ENCODE measurements at places on chromosomes 13 and 19.

GRCh38 chr19:10189616-10190015 is 5.1 kb downstream of the DNMT1 start:
- DNase-seq: no peak

- DNase-seq: no peak
Measured at GRCh38 chr19:55082020-55082851, 6.6 kb downstream of the EPS8L1 start.

GRCh38 chr19:45778010-45778661 is 4.2 kb downstream of the DMPK start:
- DNase-seq: no peak

DNA sequence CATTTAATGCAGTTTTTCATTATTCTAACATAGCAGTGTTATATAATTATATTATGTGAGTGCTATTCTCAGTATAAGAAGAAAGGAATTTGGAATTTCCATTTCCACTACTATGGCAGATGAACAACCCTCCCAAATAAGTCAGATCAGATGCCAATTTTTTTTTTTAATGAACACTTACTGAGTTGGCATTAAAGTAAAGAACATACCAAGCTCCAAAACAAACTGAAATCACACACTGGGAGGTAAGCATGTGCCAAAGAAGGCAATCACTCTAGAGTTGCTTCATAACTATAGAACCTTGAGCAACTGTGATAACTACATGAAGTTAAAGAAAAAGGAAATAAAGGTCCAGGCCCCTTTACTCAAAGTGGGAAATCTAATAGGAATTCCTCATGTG is 90.3 kb downstream of the RNF17 start:
- DNase-seq: no peak

DNA sequence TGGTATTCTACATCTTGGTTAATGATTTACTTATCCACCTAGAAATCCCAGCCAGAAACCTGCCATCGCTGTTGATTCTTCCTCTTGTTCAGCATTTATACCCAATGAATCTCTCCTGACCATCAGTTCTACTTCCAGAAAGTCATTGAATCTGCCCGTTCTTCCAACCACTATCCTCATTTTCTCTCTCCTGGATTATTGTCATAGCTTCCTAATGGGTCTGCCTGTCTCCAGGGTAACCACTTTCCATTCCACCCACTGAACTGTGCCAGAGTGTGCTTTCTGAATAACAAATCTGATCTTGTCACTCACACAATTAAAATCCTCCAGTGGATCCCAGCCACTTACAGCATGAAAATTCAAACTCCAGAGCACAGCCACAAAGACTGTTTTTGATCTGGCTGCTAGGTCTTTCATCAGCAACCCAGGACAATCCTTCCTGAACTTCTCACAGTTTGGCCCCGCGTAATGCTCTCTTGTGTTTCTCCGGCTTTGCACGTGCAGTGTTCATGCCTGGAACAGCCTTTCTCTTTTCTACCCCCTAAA is 330.6 kb downstream of the SPRY2 start:
- no peak for DNase-seq

DNA sequence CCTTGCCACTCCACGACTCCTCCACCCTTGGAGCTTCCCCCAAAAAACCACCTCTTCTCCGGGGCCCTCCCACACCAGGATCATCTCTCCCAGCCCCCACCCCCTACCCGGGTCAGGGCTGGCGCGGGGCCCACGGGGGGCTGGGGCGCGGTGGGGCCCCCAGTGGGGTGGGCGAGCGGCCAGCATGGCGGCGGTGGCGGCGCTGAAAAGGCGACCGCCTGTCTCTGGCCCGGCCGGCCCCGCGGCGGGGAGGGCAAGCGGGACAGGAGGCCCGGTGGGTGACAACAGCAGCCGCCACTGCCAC is 850 bp downstream of the DYRK1B start:
- no peak for DNase-seq

DNA sequence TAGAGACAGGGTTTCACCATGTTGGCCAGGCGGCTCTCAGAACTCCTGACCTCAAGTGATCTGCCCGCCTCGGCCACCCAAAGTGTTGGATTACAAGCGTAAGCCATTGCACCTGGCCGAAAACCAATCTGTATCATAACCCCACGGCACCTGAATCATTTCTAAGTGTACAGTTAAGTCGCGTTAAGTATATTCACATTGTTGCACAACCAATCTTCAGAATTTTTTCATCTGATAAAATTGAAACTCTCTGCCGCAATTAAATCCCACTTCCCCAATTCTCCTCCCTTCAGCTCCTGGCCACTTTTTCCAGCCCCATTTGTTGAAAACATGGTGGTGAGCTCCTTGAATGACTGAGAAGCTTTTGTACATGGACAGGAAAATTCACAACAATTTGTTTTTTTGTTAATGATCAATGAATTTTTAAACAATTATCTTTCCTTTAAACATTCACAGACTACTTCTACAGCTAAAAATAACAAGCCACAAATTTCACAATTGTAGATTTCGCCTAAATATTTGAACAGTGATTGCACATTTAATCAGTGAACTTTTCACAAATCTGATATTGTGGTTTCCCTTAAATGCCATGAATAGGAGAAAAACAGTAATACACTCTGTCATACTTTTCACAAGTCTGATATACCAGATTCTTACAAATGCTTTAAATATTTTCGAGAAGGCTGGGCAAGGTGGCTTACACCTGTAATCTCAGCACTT is 13.8 kb downstream of the FGF21 start:
- DNase-seq: no peak

DNA sequence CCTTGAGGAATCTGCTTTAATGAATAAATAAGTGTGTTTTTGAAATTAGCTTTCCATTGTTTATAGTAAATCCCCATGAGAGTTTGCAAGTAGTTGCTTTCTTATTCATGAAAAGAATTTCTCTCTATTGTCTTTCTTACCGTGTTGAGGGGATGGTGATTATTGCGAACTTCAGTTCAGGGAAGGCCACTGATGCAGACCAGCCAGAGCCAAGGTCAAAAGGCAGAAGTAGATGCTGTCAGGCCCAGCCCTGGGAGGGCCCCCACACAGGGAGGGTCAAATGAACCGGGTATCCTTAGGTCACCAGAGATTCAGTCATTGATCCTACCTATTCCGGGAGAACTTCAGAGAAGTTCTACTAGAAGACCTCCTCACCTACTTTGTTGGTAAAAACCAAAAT is 185.9 kb downstream of the NUFIP1 start:
- DNase-seq: no peak

- DNase-seq: no peak
Measured at GRCh38 chr19:29338480-29338879, 125.5 kb upstream of the UQCRFS1 start.

DNA sequence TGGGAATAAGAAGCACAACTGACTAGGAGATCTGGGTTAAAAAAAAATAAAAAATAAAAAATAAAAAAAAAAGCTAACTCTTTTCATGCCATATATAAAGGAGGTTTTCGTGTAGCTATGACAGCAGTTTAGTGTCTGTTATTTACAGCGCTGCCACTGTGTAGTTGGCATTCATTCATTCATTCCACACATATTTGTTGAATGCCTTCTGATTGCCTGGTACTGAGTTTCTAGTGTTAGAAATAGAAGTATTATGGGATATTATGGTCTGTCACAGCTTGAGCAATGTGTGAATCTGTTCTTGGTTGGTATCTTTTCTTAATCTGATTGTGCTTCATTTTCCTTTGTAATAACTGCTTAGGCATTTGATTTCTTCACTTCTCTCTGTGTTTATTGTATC is 237.4 kb downstream of the NBEA start:
- no peak for DNase-seq

DNA sequence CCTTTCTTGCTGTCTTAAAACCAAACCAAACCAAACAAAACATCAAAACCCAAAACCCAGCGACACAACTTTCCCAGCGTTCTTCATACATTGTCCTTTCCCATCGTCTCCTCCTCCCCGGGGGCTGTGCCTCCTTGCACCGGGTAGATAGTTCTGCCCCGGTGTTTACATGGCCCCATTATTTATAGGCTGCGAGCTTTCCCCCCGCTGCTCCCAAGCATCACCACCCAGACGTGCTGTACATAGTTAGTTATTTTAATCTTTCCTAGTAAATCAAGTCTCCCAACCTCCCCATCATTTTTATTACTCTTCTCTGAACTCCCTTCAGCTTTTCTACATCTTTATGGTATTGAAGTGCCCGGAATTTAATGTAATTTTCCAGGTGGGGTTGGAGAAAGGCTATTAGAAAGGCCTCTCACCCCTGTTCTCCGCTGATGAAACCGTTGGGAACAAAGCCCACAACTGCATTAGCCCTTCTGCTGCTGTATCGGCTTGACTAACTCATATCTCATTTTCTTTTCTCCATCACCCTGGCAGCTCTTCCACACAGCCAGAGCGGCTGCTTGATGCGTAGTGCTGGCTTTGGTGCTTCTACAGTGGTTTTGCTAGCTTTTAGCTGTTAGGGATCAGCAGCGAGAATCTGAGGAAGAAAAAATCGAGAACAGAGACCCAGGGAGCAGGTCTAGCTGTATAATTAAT is 53.1 kb downstream of the FGF9 start:
- DNase-seq: no peak

GRCh38 chr13:78998630-78999315 is 339.8 kb upstream of the OBI1 start:
- no peak for DNase-seq
